ENCODE measurements at places on chromosomes 12 and 14. TPM values are rescaled to one million over a fixed set of nuclear protein-coding genes. Genes with fewer than 3 reads are reported as not detected.
A peak's percentile ranks its signal among the peaks of the same experiment; 100 is the strongest.

Gene CCDC175
- not detected for total RNA-seq

GRCh38 chr12:95601091-95601961 lies 50.0 kb upstream of the USP44 start:
- no peak for DNase-seq
- no peaks in the 10 kb centered on the region for H3K27me3 ChIP-seq
- no peaks in the 10 kb centered on the region for H3K4me1 ChIP-seq
- H3K36me3 ChIP-seq = no peaks in the 10 kb centered on the region
- H3K27ac ChIP-seq = no peak overlapping the region

- peak; percentile 63 for DNase-seq
- no peak overlapping the region for H3K27ac ChIP-seq
- peaks cover 2% of the 10 kb centered on the region for H3K4me1 ChIP-seq
- no peaks in the 10 kb centered on the region for H3K36me3 ChIP-seq
- no peak overlapping the region for H3K4me3 ChIP-seq
- H3K27me3 ChIP-seq = no peaks in the 10 kb centered on the region
These were observed 23.2 kb upstream of the ESRRB start for GRCh38 chr14:76352639-76353281.

Gene IFNG-AS1
- total RNA-seq = 1.6 TPM

DNA sequence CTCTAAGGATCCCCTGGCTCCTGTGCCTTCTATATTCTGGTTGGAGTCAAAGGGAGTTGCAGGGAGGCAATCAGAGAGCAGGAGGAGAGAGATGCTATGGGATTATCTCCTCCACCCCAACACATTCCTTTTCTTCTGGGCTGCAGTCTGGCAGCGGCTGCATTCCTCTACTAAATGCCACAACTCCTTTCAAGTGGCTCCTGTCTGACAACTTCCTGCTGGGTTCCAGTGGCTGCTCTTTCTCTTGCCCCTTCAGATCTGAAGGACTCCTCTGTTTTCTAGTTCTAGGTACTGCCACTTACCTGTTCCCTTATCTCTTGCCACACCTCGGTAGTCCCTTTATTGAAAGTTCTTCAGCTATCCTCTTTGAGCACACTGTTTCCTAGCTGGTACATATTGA lies 425.0 kb downstream of the SNAPC1 start:
- no peaks in the 10 kb centered on the region for H3K36me3 ChIP-seq
- H3K27me3 ChIP-seq = peaks cover 3% of the 10 kb centered on the region
- no peak overlapping the region for H3K4me3 ChIP-seq
- H3K4me1 ChIP-seq = no peaks in the 10 kb centered on the region

GRCh38 chr12:14384783-14385638 lies 19.5 kb downstream of the ATF7IP start:
- peaks cover 6% of the 10 kb centered on the region for H3K36me3 ChIP-seq
- peak overlapping the region; percentile 70 for H3K27ac ChIP-seq
- H3K4me1 ChIP-seq = peaks cover 18% of the 10 kb centered on the region

GRCh38 chr12:57433370-57433769 lies 1.2 kb upstream of the INHBC start:
- H3K27ac ChIP-seq = no peak overlapping the region
- H3K27me3 ChIP-seq = no peaks in the 10 kb centered on the region
- peaks cover 26% of the 10 kb centered on the region for H3K4me1 ChIP-seq
- H3K4me3 ChIP-seq = no peak overlapping the region

GRCh38 chr14:95048771-95049312 lies 108.5 kb downstream of the DICER1 start:
- no peak overlapping the region for H3K4me3 ChIP-seq
- H3K36me3 ChIP-seq = no peaks in the 10 kb centered on the region
- no peak for DNase-seq
- no peak overlapping the region for H3K27ac ChIP-seq
- H3K4me1 ChIP-seq = no peaks in the 10 kb centered on the region
- H3K27me3 ChIP-seq = no peaks in the 10 kb centered on the region

Gene ARHGEF40
- total RNA-seq = 4.4 TPM

- H3K27ac ChIP-seq = no peak overlapping the region
- no peaks in the 10 kb centered on the region for H3K27me3 ChIP-seq
- no peak for DNase-seq
These were observed 48.4 kb downstream of the FNTB start for GRCh38 chr14:65035049-65035448.

- no peaks in the 10 kb centered on the region for H3K27me3 ChIP-seq
- H3K36me3 ChIP-seq = no peaks in the 10 kb centered on the region
- H3K4me1 ChIP-seq = no peaks in the 10 kb centered on the region
- H3K27ac ChIP-seq = no peak overlapping the region
- H3K4me3 ChIP-seq = no peak overlapping the region
- no peak for DNase-seq
These were observed 39.0 kb downstream of the LRRK2 start for GRCh38 chr12:40263616-40264409.

Measured in natural killer cell (primary cell).